ENCODE measurements at places on chromosomes 1 and 21. TPM values are rescaled to one million over a fixed set of nuclear protein-coding genes. Genes with fewer than 3 reads are reported as not detected.

DNA sequence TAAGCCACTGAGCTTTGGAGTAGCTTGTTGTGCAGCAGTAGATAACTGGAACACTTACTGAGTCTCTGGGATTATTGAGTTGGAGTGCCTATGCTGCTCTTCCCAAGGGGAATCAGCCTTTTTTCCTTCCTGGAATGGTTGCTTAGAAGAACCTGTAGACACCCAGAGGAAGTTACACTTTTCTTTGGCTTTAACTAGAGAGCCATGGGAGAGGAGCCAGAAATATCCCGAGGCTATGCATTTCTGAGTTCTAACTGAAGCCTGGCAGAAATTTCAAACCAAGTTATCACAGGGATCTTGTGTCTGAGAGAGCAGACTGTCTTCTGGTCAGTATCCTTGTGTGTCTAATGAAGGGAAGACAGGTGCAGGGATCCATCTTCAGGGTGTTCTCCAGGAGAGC lies 28.3 kb downstream of the LAMC1 start:
- no peak for DNase-seq

GRCh38 chr1:6440198-6441126 lies 15.9 kb downstream of the ESPN start:
- no peak for DNase-seq

AURKAIP1 gene
- 107 TPM for total RNA-seq

GRCh38 chr1:115437196-115437595 lies 99.1 kb upstream of the NGF start:
- DNase-seq, result no peak

NR1I3 gene
- total RNA-seq, result not detected

COL8A2 gene
- total RNA-seq, result 1.3 TPM

EDARADD gene
- not detected for total RNA-seq

TFF2 gene
- not detected for total RNA-seq

- DNase-seq, result no peak
Measured at GRCh38 chr1:90175490-90176167, 180.7 kb downstream of the ZNF326 start.

- no peak for DNase-seq
Measured at GRCh38 chr1:87794788-87795614, 466.3 kb downstream of the LMO4 start.

- DNase-seq, result no peak
Measured at GRCh38 chr1:29398431-29398830, 162.1 kb downstream of the PTPRU start.

SPRR2D gene
- total RNA-seq, result not detected

GRCh38 chr1:86856196-86856595 lies 57.7 kb downstream of the SELENOF start:
- no peak for DNase-seq

PLA2G2D gene
- not detected for total RNA-seq

DNA sequence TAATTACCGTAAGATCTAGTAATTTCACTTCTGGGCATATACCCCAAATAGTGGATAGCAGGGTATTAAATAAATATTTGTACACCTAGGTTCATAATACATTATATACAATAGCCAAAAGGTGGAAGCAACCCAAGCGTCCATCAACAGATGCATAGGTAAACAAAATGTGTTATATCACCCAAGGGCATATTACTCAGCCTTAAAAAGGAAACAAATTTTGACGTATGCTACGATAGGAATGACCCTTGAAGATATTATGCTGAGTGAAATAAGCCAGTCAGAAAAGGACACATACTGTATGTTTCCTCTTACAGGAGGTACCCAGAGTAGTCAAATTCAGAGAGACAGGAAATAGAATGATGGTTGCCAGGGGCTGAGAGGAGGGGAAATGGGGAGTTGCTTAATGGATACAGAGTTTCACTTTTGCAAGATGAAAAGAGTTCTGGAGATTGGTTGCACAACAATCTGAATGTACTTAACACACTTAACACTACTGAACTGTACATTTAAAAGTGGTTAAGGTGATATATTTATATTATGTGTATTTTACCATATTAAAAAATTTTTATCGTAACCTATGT lies 36.6 kb upstream of the KCTD3 start:
- no peak for DNase-seq

DNA sequence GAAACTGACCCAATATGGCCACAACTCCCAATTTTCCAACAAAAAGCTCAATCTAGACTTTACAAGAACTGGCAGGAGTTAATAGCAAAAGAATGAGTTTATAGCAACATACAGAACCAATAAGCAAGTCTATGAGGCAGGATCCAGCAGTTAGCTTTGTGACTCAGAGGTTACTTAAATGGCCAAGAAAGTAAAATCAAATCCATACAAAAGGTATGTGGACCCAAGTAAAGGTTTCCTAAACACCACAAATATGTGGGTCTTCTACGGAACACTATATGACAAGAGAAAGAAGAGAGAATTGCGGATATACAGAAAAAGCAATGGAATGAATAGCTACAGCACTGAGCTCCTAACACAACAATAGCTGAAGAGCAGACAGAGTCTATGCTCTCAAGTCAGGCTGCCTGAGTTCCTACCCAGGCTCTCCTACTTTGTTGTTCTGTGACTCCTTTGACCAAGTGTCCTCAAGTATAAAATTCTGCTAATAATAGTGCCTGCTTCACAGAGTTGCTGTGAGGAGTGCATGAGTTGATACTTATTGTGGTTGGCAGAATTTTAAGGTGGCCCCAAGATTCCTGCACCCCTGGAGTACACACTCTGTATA lies 204.3 kb downstream of the SMYD3 start:
- no peak for DNase-seq

- no peak for DNase-seq
Measured at GRCh38 chr21:20800106-20800505, 198.1 kb upstream of the NCAM2 start.

DNA sequence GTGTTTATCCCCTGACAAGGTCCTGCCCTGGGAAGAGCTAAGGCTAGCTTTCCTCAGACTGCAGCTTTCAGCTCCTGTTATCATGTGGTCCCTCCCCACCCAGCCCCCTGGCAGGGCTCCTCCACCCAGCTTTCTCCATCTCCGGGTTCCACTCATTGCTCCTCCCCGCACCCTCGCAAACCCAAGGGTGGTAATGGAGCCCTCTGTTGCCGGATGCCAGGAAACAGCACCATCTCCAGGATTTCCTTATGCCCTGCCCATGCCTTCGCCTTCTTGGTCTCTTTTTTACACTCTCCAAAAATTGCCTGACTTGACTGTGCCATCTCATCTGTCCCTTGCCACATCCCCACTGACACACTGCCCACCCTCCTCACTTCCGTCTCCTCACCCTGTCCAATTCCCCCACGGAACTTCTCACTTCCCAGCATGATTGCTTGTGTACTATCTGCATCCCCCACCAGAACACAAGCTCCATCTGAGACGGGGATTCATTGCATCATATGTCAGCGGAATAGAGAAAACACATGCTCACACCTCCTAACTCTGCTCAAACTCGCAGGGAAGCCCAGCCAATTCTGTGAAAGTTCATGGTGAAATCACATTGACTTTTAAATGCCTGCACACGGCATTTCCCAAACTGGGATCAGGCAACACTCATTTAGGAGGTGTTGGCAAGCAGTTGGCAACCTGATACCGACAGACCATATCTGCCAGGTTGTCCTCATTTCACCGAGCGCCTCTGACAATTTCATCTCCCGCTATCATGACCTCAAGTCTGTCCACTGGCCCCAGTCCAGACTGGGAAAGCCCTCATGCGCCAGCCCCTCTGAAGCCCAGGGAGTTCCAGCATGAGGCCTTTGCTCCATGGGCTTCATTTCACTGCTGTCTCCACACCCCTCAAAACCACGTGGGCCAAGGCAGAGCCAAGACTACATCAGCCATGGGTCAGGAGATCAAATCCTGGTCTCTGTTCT lies 201.1 kb downstream of the MATN1 start:
- DNase-seq, result no peak

AMY1A gene
- total RNA-seq, result not detected

- no peak for DNase-seq
Measured at GRCh38 chr1:207578796-207579435, 66.0 kb upstream of the CR1L start.

RXFP4 gene
- not detected for total RNA-seq

DNA sequence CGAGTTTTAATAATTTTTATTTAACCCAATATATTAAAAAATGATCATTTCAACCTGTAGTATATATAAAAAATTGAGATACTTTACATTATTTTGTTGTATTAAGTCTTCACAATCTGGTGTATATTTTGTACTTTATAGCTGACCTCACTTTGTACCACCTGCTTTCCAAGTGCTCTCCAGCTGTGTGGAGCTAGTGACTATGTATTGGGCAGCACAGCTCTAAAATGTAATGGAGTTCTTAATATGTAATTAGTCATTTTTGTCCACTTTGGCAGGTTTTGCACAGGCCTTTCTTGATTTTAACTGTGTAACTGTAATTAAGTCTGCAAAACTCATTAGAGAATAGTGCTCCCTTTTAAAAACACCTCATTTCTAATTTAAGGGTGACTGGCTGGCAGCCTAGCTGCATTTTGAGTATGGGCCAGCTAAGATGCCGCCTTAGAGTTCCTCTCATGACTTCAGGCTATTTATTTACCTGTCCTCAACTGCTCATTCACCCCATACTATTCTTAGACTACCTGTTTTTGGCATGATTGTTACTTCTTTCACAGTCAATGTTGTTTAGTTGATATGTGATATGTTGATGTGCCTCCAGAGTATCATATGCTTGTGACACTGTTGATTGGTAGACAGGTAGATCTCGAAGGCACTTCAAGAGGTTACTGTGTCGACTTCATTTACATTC lies 43.2 kb downstream of the ZYG11B start:
- no peak for DNase-seq

- DNase-seq, result peak; percentile 76
Measured at GRCh38 chr1:3350506-3351261, 103.8 kb upstream of the ARHGEF16 start.

DNA sequence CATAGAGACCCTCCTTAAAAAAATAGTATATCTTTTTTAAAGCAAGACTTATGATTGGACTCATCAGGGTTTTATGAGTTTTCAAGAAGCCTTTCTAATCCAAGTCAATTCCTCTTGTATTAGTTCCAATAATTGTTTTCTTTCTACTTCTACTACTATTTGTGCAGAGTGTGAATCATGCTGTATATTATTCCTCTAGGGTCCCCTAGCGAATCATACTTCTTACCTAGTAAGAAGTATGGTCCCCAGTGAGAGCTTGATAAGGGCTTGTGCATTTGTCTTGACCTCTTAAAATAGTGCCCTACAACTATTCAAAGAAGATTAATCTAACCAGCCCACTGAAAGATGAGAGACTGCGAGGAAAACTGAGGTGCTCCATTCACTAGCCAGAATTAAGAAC lies 715.7 kb upstream of the ZP4 start:
- DNase-seq, result no peak

DNA sequence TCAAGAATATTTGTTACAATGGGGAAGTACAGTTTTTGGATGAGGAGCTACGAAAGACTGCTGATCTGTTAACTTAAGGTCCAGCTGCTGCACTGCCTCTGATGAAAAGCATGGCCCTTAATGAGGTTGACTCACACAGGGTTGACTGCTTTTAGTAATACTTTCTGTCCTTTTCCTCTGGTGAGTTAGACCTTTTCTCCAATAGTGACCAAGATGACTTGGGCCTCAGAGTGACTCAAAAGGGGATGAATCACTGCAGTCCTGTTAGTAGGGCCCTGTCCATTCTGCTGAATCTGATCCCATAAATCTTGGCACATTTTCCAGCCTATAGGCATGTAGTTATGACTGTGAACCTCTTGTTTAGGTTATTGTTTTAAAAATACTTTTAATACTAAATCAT lies 2.7 kb downstream of the DISP1 start:
- DNase-seq, result no peak

WNT4 gene
- 3.7 TPM for total RNA-seq

DNA sequence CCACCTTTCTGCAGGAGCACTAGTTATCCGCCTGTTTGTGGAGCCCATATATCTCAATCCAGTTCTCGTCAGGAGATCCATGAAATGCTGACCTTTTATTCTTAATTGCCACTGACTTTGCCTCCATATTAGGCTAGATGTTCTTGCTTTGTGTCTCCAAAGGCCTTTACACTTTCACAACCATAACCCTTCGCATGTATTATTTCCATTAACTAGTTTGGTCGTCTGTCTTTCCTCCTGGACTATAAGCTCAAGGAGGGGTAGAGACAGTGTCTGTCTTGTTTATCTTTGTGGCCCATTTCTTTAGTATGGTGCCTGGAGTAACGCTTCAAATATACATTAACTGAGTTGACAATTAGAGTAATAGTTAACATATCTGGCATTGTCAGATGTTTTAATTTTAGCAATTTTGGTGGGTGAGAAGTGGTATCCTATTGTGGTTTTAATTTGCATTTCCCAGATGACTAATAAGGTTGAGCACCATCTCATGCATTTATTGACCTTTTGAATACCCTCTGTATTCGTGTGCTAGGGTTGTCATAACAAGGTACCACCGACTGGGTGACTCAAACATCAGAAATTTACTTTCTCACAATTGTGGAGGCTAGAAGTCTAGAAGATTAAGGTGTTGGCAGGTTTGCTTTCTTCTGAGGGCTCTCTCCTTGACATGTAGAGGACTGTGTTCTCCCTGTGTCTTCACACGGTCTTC lies 21.7 kb upstream of the IL12RB2 start:
- DNase-seq, result no peak

DNA sequence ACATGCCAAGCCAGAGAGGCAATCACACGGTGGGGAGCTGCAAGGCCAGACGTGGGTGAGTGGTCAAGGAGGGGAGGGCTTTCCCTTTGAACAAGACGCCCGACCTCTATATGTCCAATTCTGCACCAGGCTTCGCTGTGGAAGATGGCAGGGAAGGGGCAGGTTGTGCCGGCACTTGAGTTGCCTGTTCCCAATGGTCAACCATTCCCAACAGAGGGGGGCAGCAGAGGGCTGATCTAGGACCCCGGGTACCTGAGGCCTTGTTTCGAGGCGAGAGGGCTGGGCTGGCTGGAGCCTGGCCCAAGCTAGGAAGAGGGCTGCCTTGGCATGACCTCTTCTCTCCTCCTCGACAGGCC lies 64.9 kb downstream of the TMEM53 start:
- DNase-seq, result peak; percentile 37

MAP10 gene
- total RNA-seq, result 4.0 TPM

- no peak for DNase-seq
Measured at GRCh38 chr1:117541003-117541402, 64.8 kb upstream of the TENT5C start.

DNA sequence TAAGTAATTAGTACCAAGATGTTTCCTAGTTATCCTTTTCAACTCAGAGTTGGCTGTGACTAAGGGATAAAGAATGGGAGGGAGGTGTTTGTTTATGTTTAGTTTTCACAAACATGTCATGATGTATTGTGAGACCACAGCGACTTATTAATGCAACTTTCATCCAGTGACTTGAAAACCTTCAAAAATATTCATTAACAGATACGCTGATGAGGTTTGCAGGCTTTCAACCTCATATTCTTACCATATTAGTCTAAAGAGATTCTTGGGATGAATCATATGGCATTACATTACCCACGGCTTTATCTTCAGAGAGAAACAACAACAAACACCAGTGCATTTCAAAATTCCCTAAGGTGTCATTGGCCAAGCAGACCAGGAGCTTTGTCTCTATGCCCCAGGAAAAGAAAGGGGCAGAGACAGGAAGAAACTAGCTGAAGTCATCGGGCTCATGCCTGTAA lies 36.4 kb downstream of the PALMD start:
- no peak for DNase-seq

CLDN14 gene
- total RNA-seq, result not detected

RGL1 gene
- 55.4 TPM for total RNA-seq
